ENCODE measurements at places on chromosomes 3 and 15. TPM values are rescaled to one million over a fixed set of nuclear protein-coding genes. Genes with fewer than 3 reads are reported as not detected.

The HIGD2B gene
- total RNA-seq: 1.0 TPM

The CCR5 gene
- not detected for total RNA-seq

The SH3GL3 gene
- not detected for total RNA-seq

The ROBO2 gene
- total RNA-seq: 0.55 TPM

The CHST14 gene
- 9.0 TPM for total RNA-seq

DNA sequence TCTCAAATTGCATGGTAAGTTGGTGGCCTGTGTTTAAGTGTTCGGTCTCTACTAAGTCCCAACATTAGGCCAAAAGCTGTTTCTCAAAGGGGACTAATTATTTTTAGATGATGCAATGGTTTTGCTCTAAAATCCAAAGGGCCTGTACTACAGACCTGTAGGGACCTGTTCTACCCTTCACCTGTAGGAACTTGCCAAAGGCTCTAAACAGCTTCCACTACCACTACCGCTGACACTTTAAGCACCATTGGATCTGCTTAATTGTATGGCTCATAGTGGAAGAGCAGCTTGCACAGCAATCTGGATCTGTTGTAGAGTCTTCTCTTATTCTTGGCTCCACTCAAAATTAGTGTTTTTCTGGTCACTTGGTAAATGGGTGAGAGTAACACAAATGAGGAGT lies 346.8 kb downstream of the EPHA6 start:
- DNase-seq: no peak

DNA sequence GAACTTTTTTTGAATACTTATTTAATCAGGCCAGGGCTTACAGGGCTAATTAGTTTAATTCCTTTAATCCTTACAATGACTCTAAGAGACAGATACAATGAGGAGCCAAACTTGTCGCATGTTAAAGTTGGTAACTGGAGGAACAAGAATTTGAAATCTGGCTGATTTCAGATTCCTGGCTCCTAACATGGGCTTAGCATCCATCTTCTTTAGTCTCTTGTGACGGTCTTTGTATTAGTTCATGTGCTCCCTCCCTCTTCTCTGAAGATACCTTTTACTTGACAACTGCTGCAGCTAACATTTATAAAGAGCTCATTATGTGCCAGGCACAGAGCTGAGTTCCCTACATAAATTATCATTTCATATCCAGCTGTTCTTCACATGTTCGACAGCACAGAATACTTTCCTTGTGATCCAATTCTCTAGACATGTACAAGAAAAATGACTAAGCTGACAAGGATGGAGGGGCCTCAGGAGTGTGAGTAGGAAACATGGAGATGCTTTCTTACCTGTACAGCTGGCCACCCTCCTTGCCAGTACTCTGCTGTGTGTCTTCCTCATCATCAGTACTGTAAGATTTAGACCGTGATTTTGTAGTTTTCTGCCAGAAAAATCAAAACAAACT lies 206.8 kb upstream of the STRIT1 start:
- no peak for DNase-seq

DNA sequence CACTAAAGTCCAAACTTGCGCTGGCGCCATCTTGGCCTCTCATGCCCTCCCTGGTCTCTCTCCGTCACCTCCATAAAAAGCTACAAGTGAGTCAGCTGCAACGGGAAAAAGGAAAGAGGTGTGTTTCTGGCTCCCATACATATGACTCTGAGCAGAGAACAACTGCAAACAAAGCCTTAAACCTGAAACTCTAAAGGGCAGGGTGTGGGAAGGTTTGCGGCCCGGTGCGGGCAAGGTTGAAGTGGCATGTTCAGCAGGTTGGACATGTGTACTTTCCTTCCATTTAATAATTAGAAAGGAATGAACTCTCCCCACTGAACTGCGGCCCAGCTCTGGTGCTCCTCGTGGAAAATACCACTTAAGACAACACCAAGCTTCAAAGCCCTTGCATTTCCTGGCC lies 59.0 kb upstream of the PPARG start:
- peak; percentile 47 for DNase-seq

DNA sequence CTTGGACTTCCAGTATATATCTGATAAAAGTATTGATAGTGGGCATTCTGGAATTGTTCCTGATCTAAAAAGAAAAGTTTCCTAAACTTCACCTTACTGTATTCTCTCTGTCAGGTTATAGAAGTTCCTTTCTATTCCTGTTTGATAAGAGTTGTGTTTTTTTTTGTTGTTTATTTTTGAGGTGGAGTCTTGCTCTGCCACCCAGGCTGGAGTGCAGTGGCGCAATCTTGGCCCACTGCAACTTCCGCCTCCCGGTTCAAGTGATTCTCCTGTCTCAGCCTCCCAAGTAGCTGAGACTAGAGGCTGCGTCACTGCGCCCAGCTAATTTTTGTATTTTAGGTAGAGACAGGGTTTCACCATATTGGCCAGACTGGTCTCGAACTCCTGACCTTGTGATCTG lies 13.1 kb downstream of the BLM start:
- DNase-seq: no peak

DNA sequence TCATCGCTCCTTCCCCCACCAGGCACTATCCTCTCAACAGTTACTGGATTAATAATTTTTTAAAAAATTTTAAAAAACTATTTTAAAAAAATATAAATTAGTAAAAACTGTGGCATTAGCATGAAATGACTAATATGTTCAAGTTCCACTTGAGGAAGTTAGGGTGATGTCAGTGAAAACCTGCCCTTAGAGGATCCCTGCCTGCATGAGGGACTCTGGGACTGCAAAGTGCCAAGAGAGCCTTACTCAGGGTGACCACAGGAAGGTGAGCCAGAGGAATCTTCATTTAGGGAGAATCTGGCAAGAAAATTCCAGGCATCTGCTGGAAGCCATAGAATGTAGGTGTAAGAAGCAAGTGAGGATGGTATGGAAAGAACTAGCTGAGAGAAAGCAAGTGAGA lies 157.7 kb upstream of the BCL6 start:
- no peak for DNase-seq

- DNase-seq: no peak
Observed at GRCh38 chr15:40256638-40257235, 17.9 kb downstream of the PAK6 start.

Measured in HT-29 (cell line).